ENCODE measurements at places on chromosomes 4 and X. TPM values are rescaled to one million over a fixed set of nuclear protein-coding genes. Genes with fewer than 3 reads are reported as not detected.

DNA sequence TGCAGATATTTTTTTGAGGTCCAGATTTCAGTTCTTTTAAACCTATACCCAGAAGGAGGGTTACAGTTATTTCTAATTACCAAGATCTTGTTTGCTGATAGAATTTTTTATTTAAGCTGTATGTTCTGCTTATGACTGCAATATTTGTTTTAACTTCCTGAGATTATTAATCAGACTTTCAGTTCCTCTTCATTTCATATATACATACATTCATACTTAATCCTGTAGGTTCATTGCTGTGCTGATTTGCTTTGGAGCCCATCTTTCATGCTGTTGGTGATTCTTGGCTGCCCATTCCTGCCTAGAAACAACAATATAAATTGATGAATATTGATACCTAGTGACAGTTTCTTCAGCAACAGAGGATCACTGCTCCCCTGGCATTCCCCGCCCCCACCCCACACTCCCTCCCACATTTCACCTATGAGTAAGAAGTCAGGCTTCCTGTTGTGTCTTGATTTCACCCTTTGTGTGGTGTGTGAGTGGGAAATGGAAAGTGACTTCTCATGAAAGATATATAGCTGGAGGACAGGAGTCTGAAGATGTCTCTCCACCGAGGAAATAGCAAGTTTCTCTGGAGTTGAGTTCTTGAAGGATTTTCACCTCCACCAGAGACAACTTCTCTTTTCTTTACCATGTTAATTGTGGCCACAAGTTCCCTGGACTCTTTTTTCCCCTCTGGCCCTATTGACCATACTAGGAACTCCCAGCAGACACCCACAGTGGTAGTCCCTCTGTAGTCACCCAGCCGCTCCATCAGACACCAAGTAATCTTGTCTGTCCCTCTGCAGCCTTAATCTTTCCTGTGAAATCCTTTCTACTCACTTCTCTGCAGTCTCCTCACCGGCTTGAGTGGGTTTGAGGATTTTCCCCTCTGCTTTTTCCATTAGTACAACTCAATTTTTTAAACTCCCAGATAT lies 118.4 kb downstream of the ASB9 start:
- no peak for DNase-seq

GRCh38 chr4:76166480-76166879 lies 18.3 kb upstream of the NUP54 start:
- no peak for DNase-seq

GRCh38 chr4:81377191-81377590 lies 94.5 kb downstream of the RASGEF1B start:
- DNase-seq, result no peak

DNA sequence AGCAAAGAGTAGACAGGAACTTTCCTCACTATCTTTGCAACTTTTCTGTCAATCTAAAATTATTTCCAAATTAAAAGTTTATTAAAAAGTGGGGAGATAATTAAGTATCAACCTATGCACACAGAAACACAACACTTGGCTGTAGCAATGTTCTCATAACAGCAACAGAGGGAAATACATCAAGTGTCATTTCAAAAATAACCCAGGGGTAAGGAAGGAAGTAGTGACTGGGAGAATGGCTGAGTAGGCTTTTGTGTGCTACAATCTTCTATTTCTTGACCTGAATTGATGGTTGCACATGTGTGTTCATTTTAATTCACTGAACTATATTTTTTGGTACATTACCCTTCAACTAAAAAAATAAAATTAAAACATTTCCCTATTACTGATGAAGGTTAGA lies 67.5 kb downstream of the ABCG2 start:
- no peak for DNase-seq

GRCh38 chr4:124736526-124736925 lies 24.0 kb upstream of the ANKRD50 start:
- DNase-seq, result no peak

GRCh38 chr4:100977746-100978397 lies 369.5 kb downstream of the PPP3CA start:
- DNase-seq, result no peak

GRCh38 chrX:499870-500364 lies 113.2 kb upstream of the PPP2R3B start:
- DNase-seq, result no peak

The SPANXA2 gene
- not detected for total RNA-seq

The NUDT11 gene
- total RNA-seq, result 2.7 TPM

The SCOC gene
- total RNA-seq, result 63.7 TPM

The PALLD gene
- 791 TPM for total RNA-seq

All from posterior vena cava (tissue), 2 donors.